ENCODE measurements at places on chromosomes 16 and 17.

GRCh38 chr17:51188271-51188833 is 22.1 kb downstream of the NME2 start:
- DNase-seq: no peak

DNA sequence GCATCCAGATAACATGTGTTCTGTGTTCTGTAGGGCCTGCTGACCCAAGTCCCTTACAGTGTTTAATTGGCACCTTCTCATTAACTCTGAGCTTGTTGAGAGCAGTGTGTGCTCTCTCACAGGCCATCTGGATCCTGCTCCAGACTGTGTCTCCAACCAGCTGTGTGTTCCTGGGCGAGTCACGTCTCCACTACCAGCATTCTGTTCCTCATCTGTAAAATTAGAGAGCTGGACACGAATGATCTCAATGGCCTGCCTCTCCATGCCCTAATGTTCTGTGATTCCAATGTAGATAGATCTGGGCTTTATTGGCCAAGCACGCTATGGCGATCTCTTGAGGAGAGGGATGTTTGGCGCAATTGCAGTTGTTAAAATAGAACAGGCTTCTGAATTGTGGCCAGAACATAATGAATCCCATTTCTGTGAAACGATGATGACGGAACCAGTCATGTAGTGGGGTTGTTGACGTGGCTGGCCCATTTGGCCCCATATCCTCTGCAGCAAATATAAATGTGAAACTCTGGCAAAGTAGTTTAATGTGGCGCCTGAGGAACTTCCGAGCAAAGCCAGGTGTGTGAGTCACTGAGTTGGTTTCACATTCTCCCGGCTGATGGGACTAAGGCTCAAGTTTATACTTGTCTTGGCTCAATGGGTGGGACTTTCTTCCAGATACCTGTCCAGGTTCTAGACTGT is 22.2 kb downstream of the TBX4 start:
- no peak for DNase-seq

DNA sequence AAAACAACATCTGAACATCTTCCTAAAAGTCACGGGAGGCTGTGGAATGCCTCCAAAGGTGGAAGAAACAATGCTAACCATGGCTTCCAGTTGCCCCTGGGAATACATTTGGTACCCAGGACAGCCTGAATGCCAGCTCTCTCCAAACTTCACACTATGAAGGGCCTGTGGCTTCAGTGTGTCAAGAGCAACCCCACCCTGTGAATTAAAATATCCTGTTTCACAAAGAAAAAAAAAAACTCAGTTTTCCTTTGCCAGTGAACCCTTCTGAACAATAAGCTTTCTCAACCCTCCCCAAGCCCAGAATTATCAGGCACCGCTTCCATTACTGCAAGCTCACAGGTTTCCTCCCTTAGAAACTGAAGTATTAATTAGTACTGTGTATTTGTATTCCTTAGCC is 69.8 kb downstream of the SLC39A11 start:
- no peak for DNase-seq

DNA sequence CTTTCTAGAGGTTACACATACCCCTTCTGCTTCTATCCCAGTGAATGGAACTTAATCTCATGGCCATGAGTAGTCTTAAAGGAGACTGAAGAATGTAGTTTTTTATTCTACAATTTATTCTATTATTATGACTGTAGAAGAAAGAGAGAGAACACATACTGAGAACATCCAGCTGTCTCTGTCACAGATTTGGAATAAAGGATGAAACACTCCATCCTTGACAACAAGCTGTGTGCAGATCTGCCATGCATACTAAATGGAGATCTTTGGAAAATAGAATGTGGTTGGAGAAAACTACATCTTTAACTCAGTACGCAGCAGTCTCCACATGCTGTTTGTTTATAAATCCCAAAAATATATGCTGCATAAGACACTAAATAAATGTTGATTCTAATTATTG is 54.1 kb upstream of the NUDT7 start:
- no peak for DNase-seq

DNA sequence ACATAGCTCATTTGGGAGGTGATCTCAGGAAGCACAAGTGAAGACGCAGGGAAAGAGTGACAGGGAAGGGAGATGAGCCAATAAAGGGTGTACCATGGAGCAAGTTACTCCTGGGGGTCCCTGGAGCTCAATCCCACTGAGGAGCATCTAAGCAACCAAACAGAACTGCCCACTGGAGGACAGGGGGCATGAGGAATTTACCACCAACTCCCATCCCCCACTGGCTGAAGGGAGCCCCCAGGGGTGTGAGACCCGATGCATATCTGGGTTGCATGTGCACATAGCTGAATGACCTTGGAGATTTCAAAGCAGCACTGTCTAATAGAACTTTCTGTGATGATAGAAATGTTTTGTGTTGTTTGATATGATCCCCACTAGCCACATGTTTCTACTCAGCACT is 29.6 kb downstream of the C16orf82 start:
- DNase-seq: no peak

GRCh38 chr17:66415366-66416206 is 113.2 kb downstream of the PRKCA start:
- no peak for DNase-seq

DNA sequence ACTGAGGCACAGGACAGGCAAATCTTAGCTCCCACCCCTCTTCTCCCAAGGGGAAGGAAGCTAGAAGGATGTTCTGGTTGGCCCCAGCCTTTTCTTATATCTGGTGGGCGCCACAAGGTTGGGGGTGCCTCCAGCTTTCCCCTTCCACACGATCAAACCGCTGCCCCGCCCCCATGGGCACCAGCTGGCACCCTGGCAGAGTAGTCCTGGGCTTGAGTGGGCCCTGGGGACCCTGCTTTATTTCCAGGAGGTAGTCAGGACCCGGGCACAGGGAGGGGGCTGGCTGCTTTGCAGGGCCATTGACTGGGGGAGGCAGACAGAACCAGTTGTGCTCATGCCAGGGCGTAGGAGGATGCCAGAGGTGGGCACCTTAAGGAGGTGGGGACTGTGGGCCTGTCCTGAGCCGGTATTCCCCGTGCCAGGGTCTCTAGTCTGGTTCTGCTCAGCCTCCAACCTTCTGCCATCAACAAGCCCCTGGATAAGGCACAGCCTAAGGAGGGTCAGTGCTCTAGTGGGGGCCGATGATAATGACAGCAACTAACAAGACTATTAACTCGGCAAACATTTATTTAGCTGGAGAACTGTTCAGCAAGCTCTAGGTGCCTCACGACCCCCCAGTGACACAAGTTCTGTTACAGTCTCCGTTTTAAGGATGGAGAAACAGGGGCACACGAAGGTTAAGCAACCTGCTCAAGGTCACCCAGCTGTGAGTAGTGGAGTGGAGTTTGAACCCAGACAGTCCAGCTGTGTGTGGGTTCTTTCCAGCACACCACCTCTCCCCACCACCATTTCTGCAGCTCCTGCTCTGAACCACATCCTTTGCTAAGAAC is 7.6 kb upstream of the PPP1R1B start:
- DNase-seq: no peak

DNA sequence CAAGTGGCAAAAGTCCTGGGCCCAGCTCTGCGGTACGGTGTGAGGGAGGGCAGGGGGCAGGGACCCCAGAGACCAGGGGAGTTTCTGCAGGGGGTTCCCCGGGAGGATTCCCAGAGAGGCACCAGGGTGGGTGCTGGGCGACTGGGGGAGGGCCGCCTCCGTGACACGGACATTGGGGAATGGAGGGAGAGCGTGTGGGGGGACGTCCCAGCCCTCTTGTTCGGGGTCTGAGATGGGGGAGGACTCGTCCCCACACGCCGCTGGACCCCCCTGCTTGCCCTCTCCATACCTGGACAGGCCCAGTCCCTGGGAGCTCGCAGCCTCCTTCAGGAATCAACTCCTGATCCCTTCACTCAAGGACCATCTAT is 26.3 kb upstream of the C1QTNF8 start:
- DNase-seq: no peak

DNA sequence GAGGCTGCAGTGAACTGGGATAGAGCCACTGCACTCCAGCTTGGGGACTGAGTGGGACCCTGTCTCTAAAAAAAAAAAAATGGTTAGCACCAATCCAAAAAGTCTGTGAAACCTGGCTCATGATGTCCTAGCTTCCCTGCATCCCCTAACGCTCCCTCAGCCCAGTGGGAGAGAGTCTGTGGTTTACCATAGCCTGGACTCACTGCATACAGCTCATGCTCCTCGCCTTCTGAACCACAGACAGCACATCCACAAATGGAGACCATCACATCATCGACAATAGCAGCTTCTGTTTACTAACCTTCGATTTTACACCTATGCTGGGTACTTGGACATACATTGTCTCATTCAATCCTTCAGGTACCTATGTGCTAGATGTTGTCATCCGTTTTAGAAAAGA is 43.6 kb downstream of the NLRC5 start:
- DNase-seq: no peak

GRCh38 chr17:55763856-55764255 is 13.0 kb downstream of the PCTP start:
- DNase-seq: no peak

GRCh38 chr16:48206594-48207242 is 37.4 kb upstream of the LONP2 start:
- DNase-seq: no peak

GRCh38 chr16:16857012-16857411 is 478.1 kb downstream of the NPIPA7 start:
- peak; percentile 46 for DNase-seq

- no peak for DNase-seq
Observed at GRCh38 chr17:63423963-63424362, 22.1 kb downstream of the CYB561 start.

- DNase-seq: no peak
Observed at GRCh38 chr16:11329071-11329491, 16.2 kb upstream of the RMI2 start.

DNA sequence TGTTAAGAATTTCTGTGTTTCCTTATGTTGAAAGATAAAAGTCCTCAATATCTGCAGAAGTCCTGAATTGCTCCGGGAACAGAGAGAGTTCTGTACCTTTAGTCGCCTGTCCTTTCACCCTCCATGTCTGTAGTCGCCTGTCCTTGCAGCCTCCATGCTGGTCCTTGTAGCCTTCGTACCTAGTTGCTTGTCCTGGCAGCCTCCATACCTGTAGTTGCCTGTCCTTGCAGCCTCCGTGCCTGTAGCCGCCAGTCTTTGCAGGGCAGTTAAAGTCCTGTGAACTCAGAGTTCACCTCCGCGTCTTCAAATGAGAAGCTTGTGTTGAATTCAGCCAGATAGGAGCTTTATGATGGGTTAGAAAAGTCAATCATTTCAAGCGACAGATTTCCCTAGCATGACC is 19.5 kb upstream of the ITGAX start:
- no peak for DNase-seq

- DNase-seq: no peak
Observed at GRCh38 chr16:85225257-85225656, 113.0 kb upstream of the CIBAR2 start.

DNA sequence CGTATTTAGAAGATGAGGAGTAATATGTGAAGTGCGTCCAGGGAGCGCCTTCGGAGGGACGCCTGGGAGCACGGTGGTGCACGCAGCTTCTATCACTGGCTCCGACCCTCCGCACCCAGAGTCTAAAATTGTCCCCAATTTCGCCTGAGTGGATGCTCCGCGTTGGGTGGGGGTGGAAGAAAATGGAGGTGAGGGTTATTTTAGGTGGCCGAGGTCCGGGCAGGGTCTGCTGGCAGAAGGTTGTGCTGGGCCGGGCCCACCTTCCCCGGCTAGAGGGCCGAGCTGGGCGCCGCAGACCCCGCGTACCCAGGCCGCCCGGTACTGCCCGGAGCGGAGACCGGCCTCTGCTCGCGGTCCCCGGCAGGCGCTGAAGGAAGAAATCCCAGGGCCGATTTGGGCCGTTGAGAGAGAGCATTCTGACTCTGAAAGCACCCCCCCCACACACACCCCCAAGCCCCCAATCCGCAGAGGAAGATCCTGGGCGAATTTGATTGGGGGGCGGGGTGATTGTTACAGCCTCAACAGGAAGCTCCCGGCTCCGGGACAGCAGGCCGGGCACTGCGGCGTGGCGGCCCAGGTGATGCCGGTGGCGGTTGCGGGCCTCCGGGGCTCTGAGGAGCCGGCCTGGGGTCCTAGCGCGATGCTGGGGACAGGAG is 3.0 kb downstream of the BAHCC1 start:
- DNase-seq: no peak

DNA sequence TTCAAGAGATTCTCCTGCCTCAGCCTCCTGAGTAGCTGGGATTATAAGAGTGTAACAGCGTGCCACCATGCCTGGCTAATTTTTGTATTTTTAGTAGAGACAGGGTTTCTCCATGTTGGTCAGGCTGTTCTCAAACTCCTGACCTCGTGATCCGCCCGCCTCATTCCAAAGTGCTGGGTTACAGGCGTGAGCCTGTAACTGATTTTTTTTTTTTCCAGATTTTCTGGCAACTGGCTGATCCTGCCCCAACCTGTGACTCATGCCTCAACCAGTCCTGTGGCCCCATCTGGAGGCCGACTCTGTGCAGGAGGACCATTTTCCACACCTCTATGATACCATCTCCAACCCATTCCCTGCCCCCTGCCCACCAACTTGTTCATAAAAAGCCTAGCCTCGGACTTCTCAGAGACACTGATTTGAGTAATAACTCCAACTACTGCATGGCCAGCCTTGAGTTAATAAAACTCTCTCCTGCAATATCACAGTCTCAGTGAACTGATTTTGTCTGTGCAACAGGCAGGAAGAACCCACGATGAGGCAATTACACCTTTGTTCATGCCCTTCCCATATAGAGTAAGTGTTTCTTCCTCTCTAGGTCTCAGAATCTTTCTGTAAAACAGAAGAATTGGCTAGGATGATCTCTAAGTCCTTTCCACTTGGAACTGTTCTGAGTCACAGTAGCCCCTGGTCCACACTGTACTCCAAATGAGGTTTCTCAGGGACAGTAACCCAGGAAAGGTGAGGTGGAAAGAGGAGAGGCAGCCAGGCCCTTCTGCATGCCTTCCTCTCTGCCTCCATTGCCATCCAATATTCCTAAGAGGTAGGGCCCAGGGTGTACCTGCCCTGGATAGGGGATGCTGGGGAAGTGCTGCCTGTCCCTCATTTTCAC is 8.8 kb upstream of the CNOT1 start:
- DNase-seq: no peak

GRCh38 chr17:82236142-82236971 is 7.5 kb downstream of the SLC16A3 start:
- peak; percentile 95 for DNase-seq

GRCh38 chr16:19196871-19197270 is 28.8 kb downstream of the SYT17 start:
- DNase-seq: peak; percentile 28

DNA sequence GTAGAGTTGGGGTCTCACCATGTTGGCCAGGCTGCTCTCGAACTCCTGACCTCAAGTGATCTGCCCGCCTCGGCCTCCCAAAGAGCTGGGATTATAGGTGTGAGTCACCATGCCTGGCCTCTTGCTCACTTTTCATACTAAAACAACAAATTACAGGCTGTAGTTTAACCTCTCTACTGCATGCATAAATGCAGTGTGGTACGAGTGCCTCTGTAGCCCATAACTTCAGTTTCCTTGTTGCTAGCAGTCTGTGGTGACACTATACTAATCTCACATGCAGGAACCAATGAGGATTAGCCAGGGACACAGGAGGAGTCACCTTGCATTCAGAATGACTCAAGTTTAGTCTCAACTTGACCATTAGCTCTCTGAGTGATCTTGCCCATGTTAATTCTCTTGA is 20.1 kb downstream of the HMOX2 start:
- no peak for DNase-seq

- no peak for DNase-seq
Observed at GRCh38 chr17:67390646-67391361, 13.7 kb downstream of the PITPNC1 start.

GRCh38 chr17:48626245-48627117 is at the start of gene HOXB9:
HOXB9 (minus strand) TSS chr17:48626358; CDS start chr17:48626269, 89 bp downstream.
- peak; percentile 57 for DNase-seq

All from NCI-H345 (cell line).